Liver (tissue), 10 donors: ENCODE measurements at places on chromosomes 3 and 15. TPM values are rescaled to one million over a fixed set of nuclear protein-coding genes. Genes with fewer than 3 reads are reported as not detected.

NR2E3 gene
- total RNA-seq: 0.17 TPM

NEK10 gene
- total RNA-seq: 0.70 TPM

MST1 gene
- total RNA-seq: 551 TPM

CD276 gene
- 30.4 TPM for total RNA-seq

SAMMSON gene
- not detected for total RNA-seq

CLDN18 gene
- total RNA-seq: not detected
